ENCODE measurements at places on chromosomes 5 and 9.
A peak's percentile ranks its signal among the peaks of the same experiment; 100 is the strongest.

GRCh38 chr9:68841276-68842052, 136.4 kb downstream of the PIP5K1B start:
- no peak for DNase-seq

DNA sequence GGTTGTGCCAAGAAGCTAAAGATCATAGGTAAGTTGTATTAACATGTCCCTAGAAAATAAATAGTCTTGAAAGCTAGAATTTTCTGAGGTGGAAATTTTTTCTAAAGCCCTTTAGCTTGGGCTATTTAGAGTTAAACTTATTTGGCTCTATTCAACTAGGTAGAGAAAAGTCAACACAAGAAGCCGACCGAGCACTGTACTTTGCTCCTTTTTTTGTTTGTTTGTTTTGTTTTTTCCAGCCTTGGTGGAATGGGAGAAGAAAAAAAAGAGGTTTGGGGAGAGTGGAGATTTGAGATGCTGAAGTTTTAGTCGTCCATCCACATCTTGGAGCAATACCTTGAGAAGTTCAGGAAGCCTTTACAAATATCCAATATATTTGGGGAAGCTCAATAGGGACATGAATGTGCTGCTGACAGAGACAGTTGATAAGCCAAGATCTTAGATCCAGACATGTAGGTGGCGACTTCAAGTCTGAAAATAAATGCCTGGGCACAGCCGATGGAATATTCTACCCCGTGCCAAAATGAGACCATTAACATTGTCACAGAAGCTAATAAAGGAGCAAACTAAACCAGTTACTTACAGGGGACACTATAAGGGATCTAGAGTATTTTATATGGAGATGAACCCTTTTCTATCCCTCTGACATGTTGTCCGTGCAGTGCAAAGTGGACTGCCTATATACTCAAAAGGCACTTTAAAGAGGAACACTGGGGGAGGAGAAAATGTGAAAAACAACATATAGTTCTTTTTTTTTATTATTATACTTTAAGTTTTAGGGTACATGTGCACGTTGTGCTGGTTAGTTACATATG, 466.1 kb downstream of the PTPRD start:
- DNase-seq, result no peak

- DNase-seq, result peak; percentile 2
Measured at GRCh38 chr9:42386477-42386876, 203.0 kb downstream of the SPATA31A6 start.

DNA sequence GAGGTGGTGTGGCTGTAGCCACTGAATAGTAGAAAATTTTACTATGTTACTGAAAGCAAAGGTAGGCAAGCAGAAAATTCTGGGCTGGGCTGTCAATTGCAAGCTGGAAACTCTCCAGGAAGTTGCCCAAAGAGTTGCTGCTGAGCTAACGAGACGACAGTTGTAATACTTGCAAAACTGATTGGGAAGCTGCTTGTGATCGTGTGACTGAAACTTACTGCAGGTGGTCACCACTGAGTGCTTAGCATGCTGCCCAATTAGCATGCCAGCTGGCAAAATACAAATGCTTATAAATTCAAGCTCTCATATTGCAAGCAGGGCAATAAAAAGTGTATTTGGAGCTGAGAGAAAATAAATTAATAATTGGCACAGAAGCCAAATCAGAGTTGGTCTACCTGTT, 758.5 kb upstream of the EDIL3 start:
- DNase-seq, result no peak

DNA sequence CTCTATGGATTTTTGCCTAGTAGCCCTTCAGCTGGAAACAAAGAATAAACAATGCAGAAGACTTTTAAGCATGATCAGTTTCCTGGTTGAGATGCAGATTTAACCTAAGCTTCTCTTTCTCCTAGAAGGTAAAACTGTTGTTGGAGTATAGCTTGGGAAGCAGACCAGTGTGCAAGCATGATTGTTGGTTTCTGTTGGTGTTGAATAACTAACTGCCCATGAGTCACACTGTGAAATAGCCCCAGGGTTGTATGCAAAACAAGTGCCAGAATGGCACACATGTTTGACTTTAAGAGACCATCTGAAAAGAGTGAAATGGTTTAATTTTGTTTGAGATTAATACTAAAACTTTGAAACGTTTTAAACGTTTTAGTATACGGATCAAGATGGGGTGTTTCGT, 227.1 kb downstream of the ARHGEF28 start:
- DNase-seq, result peak; percentile 54

DNA sequence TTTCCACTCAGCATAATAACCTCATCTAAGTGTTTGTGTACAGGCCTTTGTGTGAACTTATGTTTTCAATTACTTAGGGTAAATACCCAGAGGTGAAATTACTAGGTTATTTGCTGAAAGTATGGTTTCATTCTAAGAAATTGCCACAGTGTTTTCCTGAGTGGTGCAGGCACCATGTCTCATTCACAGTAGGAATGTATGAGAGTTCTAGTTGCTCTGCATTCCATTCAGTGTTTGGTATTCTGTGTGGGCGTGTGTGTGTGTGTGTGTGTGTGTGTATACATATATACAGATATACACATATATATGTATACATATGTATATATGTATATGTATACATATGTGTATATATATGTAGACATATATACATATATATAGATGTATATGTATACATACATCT, 8.8 kb upstream of the SVEP1 start:
- no peak for DNase-seq

DNA sequence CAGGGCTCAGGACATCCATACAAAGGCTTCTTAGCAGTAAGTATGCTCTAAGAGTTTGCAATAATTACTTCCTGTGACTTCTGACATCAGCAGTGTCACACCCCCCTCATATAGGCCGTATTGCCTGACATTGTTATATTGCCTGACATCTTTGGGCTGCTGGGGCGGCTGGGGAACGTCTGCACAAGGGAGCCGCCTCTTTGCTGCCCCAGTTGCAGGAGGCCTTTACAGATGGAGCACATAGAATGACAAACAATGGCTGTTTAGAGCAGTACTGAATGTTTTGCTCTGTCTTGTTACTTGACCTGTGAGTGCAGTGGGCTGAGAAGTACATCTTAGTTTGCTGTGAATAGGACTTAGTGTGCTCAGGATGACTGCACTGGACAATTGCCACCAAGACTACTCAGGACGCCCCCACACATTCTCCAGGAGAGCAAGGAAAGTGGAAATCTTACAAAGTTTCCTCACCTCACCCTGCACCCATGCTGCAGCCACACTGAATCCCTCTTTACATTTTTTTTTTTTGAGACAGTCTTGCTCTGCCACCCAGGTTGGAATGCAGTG, 65.4 kb upstream of the SPOCK1 start:
- DNase-seq, result peak; percentile 80

GRCh38 chr5:2283481-2284045, 400.8 kb upstream of the IRX4 start:
- no peak for DNase-seq

- no peak for DNase-seq
Measured at GRCh38 chr5:139368613-139369012, 14.5 kb downstream of the SLC23A1 start.

DNA sequence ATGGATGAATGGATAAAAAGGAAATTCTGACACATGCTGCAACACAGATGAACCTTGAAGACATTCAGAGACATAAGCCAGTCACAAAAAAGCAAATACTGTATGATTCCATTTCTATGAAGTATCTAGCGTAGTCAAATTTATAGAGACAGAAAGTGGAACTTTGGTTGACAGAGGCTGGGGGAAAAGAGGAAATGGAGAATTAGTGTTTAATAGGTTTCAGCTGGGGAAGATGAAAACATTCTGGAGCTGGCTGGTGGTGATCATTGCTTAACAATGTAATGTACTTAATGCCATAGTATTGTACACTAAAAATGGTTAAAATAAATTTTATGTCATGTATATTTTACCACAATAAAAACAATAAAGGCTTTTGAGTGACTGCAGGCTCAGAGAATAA, 24.2 kb downstream of the PPIC start:
- peak; percentile 25 for DNase-seq

GRCh38 chr5:151490627-151491026, 43.2 kb downstream of the SLC36A1 start:
- DNase-seq, result no peak

GRCh38 chr5:160565376-160565775, 143.7 kb downstream of the PTTG1 start:
- DNase-seq, result no peak

- no peak for DNase-seq
Measured at GRCh38 chr9:137593176-137593575, 2.9 kb upstream of the ZMYND19 start.

GRCh38 chr9:91047993-91048607, 246.5 kb downstream of the SYK start:
- peak; percentile 92 for DNase-seq

- DNase-seq, result peak; percentile 84
Measured at GRCh38 chr9:71748280-71748743, 20.0 kb downstream of the CEMIP2 start.

DNA sequence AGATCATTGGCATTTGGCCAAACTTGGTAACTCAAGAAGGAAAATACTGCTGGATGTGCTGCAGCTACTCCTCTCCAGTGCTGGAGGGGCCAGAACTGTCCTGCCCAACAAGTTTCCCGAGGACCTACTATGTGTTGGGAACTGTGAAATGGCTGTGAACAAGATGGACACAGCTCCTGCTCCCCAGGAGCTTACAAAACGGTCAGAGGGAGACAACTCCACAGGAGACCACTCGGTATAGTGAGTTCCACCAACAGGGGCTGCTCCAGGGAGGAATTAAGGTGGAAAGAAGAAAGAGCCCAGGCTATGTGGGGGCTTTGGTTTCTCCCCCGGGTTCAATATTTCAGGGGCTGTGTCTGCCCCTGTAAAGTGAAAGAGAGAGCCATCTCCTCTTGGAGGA, 78.8 kb downstream of the GNA14 start:
- no peak for DNase-seq

GRCh38 chr9:133499892-133500270, 21.0 kb upstream of the SLC2A6 start:
- DNase-seq, result no peak

DNA sequence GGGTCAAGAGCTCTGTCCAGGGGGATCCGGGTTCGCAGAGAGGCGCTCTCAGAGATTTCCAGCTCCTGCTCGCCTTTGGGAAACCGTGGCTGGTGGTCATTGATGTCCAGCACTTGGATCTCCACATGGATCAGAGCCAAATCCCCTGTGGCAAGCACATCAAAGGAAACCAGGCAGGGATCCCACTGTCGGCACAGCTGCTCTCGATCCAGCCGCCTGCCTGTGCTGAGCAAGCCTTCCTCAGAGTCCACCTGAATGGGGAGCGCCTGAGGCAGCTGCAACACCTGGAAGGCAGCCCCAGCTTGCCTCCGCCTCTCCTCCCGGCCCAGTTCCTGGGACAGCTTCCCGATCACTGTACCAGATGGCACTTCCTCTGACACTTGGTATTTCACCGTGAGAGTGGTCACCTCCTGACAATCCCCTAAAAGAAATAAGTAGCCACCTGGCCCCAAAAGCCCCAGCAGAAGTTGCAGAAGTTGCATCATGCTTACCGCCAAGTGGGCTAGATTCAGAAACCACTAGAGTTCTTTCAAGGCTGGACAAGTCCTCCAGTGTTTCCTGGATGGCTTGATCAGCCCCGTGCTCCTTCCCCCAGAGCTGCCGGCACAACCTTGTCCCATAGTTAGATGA, 520 bp downstream of the PCDH12 start:
- DNase-seq, result no peak

GRCh38 chr9:108383796-108384195, 472.0 kb downstream of the ACTL7B start:
- DNase-seq, result peak; percentile 35

DNA sequence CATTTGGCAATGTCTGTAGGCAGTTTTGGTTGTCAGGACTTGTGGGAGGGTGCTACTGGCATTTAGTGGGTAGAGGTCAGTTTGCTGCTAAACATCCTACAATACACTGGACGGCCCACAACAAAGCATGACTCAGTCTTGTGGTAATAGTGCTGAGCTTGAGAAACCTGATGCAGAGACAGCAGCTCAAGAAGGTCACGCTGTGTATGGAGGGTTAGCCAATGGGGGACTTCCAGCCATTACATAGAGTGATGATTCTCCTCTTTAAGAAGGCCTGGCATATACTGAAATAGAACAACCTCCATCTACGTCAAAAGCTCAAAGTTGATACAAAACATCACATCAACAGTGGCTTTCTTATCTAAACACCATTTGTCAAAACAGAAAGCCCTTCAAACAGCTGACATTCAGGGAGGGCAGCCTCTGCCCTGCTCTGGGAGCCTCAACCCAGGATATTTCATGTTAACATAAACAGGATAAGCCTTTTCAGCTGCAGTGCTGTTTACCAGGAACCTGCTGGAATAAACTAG, 143.0 kb downstream of the GPBP1 start:
- peak; percentile 97 for DNase-seq

DNA sequence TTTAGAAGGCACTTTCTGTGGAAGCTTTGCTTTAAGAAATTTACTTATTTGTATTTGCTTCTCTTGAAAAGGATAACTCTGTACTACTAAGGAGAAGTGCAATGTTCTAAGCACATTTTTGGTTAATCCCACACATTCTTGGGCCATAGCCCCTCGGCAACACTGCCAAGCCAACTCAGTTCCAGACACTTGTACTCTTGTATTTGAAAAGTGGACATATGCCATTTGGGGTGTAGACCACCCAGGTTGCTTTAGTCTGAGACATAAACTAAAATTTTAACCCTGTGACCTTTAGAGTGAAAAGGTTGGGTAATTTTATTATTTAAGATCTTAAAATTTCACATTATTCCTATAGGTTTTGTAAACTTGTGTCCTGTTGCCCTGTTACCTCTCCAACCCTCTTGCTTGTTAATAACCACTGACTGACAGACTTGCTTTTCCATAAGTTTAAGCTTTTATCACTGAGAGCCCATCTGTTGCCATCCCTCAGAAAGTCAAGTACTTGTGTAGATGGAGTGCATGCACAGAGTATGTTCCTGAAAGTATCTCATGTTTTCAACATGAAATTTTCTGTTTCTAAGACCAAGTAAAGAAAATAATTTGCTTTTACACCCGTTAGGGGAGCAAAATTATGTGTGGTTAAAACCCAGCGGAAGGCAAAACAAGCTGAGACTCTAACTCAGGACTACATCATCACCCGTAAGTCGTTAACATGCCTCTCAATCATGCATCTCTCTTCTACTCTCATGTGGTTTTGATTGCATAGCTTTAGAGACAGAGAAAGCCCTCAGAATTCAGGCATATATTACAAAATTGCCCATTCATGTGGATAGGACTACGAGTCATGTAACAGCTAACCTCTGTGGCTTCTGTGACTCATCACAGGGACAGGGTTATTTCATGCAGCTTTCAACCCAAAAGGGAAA, 117.3 kb downstream of the GDNF start:
- peak; percentile 98 for DNase-seq

DNA sequence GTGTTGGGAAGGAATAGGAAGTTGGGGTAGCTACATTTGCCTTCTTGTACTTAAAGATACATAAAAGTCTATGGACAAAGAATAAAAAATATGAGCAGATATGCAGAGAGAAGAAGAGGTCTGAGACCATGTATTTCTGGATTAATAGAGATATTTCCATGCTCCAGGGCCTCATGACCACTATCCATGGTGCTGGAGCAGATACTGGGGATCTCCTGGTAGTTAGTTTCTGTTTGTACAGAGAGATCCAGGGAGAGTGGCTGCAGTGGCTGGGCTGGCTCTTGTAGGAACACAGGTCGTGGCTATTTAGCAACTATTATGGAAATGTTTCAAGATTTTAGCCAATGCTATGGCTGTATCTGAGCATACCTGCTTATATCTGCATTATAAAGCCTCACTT, 184.2 kb upstream of the TMEM161B start:
- DNase-seq, result no peak

GRCh38 chr5:122385808-122386207, 73.8 kb downstream of the SNCAIP start:
- DNase-seq, result peak; percentile 45
